Progenitor cell of endocrine pancreas (in vitro differentiated cells): ENCODE measurements at places on chromosomes 1 and 21. TPM values are rescaled to one million over a fixed set of nuclear protein-coding genes. Genes with fewer than 3 reads are reported as not detected.

FCRL1 gene
- total RNA-seq: not detected in 2 replicates

LRRC71 gene
- total RNA-seq: not detected in 2 replicates

FAM78B gene
- 3.1 TPM in 2 replicates for total RNA-seq

RBM11 gene
- total RNA-seq: 4.9 and 7.4 TPM in 2 replicates

TFF3 gene
- 40.1 and 40.3 TPM in 2 replicates for total RNA-seq

CLCA4 gene
- total RNA-seq: not detected in 2 replicates

BNIPL gene
- 0.91 and 0.93 TPM in 2 replicates for total RNA-seq

DNA sequence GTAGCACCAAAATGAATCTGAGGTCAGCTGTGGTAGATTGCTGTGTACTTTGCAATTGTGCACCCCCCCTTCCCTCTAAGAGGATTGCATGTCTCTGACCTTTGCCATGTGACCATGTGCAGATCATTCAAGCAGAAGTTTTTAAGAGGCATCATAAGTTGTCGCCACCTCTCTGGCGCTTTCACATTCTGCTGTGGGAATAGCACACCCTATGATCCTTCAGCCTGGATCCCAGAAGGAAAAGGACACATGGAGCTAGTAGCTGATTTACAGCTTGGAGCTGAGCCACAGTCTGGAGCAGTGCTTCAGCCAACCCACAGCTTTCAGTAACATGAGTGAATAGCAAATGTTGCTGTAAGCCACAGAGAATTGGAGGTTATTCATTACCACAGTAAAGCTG lies 158.5 kb downstream of the TSEN15 start:
- no peak overlapping the region for H3K27ac ChIP-seq
- H3K4me3 ChIP-seq: no peak overlapping the region

DNA sequence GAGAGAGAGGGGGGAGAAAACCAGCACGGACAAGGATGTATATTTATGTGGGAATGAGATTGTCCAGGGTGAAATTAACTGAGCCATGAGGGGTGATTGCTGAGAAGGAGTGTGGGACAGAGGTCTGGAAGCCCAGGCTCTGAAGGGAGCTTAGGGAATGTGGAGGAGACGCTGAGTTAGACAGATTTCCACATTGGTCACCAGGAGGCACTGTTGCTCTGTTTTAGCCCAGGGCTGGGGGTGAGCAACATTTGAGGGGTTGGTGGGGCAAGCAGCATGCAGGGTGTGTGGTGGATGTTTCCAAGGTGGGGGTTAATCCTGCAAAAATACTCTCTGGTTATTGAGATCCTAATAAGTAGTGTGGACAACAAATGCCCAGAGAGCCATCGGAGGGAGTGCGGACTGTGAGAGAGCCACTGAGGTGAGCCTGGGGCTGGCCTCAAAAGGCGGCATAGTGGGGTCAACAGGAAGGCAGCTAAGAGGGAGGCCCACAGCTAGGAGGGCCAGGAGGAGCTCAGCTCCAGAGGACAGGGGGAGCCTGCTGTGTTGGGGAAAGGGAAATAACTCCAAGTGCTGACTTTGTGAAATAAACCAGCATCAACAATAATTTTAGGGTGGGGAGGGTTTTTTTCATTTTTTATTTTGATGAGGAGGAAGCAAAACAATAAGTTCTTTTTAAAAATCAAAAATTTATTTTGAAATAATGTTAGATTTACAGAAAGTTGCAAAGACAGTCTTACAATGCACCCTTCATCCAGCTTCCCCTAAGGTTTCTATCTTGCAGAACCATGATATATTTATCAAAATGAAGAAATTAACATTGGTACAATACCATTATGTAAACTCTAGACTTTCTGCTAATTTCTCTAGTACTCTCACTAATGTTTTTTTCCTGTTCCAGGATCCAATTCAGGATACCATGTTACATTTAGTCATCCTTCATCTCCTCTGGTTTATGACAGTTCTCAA lies 82.8 kb upstream of the CD34 start:
- DNase-seq: no peak
- no peak overlapping the region for H3K27ac ChIP-seq
- no peaks in the 10 kb centered on the region for H3K4me1 ChIP-seq
- H3K27me3 ChIP-seq: peaks cover 31% of the 10 kb centered on the region

- no peak overlapping the region for H3K27ac ChIP-seq
- H3K36me3 ChIP-seq: peaks cover 35% of the 10 kb centered on the region
- no peaks in the 10 kb centered on the region for H3K27me3 ChIP-seq
- no peak for DNase-seq
These were observed 38.3 kb downstream of the PRDM15 start for GRCh38 chr21:41840880-41841279.

DNA sequence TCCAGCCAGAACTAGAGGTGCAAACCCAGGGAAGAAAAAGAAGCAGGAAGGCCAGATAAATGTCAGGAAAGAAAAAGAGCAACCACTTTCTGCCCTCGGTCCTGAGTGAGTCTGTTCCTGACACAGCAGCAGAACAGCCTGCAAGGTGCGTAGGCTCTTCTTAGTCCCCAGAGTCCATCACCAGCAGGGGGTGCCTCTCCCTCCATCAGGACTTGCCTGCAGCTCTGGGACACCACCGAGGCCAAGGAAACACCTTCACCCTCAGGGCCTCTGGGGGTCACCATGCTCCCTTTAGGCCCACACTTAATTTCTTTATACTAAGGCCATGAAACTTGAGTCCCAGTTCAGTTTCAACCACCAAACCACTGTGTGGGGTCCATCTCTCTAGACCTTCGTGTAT lies 43.7 kb upstream of the NFASC start:
- peak; percentile 21 for DNase-seq
- H3K27me3 ChIP-seq: peaks cover 69% of the 10 kb centered on the region
- no peaks in the 10 kb centered on the region for H3K36me3 ChIP-seq
- no peak overlapping the region for H3K27ac ChIP-seq
- H3K4me3 ChIP-seq: no peak overlapping the region

DNA sequence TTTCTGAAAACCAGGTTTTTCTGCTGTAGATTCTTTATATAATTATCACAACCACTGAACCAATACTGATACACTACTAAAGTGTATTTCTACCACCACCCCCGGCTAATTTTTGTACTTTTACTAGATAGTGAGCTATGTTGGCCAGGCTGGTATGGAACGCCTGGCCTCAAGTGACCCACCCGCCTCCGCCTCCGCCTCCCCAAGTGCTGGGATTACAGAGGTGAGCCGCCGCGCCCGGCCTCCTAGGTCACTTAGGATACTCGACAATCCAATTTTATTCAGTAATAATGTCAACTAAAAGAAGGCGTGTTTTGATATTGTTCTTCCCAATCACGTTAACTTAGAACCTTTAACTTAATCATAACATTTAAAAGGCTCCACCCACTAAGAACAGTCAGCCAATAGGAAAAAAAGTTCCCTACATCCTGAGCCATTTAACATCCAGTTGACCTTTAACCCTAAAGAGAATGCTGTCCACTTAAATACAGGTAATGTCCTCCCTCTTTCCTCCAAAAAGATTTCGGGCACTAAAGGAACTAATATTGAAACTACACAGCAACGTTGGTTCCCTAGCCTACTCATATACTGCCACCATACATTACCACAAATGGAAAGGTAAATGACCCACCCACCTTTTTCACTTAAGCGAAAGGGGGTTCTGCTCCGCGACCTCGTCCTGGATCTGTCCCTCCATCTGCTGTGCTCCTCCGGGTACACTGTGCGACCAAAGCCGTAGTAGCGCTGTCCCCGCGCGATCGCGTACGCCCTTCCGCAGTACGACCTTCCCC lies 1.2 kb downstream of the RSRP1 start:
- no peak for DNase-seq
- peak overlapping the region; percentile 99 for H3K27ac ChIP-seq
- peaks cover 9% of the 10 kb centered on the region for H3K36me3 ChIP-seq
- peak overlapping the region; percentile 96 for H3K4me3 ChIP-seq
- peaks cover 28% of the 10 kb centered on the region for H3K4me1 ChIP-seq

GRCh38 chr21:17391811-17392340 lies 121.0 kb upstream of the CXADR start:
- DNase-seq: no peak
- H3K4me3 ChIP-seq: no peak overlapping the region
- H3K4me1 ChIP-seq: no peaks in the 10 kb centered on the region
- H3K36me3 ChIP-seq: no peaks in the 10 kb centered on the region
- H3K27me3 ChIP-seq: no peaks in the 10 kb centered on the region

DNA sequence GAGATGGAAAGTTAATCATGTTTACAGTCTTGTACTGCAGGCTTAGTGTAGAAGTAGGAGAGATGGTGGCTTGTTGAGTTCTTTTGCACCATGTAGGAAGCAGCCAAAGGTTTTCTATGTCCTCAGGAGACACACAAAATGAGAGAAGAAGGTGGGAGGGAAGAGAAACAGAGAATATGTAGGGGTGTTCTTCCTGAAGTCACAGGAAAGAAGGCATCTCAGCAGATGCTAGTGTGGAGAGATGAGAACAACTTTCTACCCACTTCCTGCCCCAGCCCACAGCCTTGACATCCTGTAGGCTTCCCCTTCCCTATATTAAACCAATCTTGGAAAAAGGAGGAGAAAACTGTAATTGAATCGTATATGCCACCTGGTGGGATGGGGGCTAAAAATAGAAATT lies 217.0 kb downstream of the S1PR1 start:
- no peak overlapping the region for H3K27ac ChIP-seq
- DNase-seq: no peak
- no peak overlapping the region for H3K4me3 ChIP-seq
- H3K36me3 ChIP-seq: no peaks in the 10 kb centered on the region

DNA sequence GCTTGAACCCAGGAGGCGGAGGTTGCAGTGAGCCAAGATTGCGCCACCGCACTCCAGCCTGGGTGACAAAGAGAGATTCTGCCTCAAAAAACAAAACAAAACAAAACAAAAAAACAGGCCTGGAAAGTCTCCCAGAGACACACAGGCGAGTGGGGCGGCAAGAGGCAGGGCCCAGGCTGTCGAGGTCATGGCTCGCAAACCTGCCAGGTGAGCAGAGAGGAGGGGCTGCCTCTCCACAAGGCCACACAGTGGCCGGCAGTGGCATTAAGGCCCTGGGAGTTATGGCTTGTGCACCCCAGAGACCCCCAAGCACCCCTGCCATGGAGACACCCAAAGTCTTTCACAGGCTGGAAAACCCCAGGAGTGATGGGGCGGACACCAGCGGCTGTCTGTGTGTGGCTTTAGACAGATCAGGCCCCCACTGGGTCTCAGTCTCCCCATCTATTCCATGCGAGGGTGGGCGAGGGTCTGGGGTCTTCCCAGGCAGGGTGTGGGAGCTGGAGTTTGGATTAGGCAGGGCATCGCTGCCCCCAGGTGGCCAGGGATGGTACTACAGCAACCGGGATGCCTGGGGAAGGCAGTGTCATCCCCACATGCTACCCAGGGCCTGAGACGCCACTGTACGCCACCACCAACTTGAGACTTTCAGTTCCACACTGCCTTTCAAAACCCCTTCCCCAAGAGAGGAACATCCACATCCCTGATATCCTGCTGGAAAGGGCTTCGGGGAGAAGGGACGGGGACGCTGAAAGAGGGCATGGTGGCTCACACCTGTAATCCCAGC lies 7.3 kb upstream of the CTRC start:
- H3K27ac ChIP-seq: no peak overlapping the region
- DNase-seq: peak; percentile 80
- H3K4me1 ChIP-seq: peaks cover 6% of the 10 kb centered on the region
- H3K4me3 ChIP-seq: no peak overlapping the region

GRCh38 chr21:42406866-42407265 lies 3.2 kb downstream of the UBASH3A start:
- H3K4me1 ChIP-seq: peaks cover 7% of the 10 kb centered on the region
- H3K36me3 ChIP-seq: no peaks in the 10 kb centered on the region
- peaks cover 5% of the 10 kb centered on the region for H3K27me3 ChIP-seq
- no peak for DNase-seq
- H3K4me3 ChIP-seq: no peak overlapping the region

DNA sequence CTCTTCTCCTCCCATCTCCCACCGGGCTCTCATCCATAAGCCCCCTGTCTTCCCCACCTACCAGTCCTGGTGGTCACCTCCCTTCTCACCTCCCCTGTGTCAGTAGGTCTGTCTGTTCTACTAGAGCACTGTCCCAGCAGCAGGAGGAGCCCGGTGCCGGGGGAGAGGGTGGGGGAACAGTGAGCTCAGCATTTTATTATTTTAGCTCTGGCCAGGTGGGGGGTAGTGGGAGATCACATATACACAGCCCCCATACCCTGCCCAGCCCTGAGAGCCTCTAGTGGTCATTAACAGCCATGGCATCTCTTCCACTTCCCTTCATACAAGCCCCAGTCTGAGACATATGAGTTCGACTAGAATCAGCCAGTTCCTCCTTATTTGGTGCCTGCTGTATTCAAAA lies at the start of gene TMOD4:
TSS of gene TMOD4 (minus strand) at position 119 of the 400 bp plus-strand sequence. CDS start 1,106 bp downstream, outside the sequence.
- H3K27ac ChIP-seq: no peak within 1 kb of the TSS
- DNase-seq: no peak
- no peaks in the 10 kb centered on the region for H3K27me3 ChIP-seq
- H3K4me3 ChIP-seq: no peak within 1 kb of the TSS
- H3K36me3 ChIP-seq: peaks cover 25% of the 10 kb centered on the region

GRCh38 chr1:121558514-121558913 lies 373.7 kb downstream of the SRGAP2C start:
- H3K4me3 ChIP-seq: no peak overlapping the region
- no peaks in the 10 kb centered on the region for H3K27me3 ChIP-seq
- no peak overlapping the region for H3K27ac ChIP-seq
- DNase-seq: no peak
- peaks cover 3% of the 10 kb centered on the region for H3K4me1 ChIP-seq

DNA sequence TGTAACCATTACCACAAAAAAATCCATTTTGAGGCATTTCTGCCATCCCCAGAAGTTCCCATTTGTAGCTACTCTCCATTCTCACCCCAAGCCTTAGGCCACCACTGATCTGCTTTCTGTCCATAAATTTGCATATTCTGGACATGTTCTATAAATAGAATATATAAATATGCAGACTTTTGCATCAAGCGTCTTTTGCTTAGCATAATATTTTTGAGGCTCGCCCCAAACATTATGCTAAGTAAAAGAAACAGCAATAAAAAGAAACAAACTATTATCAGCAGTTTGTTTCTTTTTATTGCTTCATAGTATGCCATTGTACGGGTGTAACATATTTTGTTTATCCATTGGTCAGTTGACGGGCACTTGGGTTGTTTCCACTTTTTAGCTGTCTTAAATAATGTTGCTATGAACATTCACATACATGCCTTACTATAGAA lies 7.9 kb downstream of the TFAP2E start:
- H3K4me1 ChIP-seq: peaks cover 9% of the 10 kb centered on the region
- H3K36me3 ChIP-seq: no peaks in the 10 kb centered on the region
- DNase-seq: no peak
- H3K27me3 ChIP-seq: peaks cover 23% of the 10 kb centered on the region
- H3K27ac ChIP-seq: no peak overlapping the region
- no peak overlapping the region for H3K4me3 ChIP-seq

DNA sequence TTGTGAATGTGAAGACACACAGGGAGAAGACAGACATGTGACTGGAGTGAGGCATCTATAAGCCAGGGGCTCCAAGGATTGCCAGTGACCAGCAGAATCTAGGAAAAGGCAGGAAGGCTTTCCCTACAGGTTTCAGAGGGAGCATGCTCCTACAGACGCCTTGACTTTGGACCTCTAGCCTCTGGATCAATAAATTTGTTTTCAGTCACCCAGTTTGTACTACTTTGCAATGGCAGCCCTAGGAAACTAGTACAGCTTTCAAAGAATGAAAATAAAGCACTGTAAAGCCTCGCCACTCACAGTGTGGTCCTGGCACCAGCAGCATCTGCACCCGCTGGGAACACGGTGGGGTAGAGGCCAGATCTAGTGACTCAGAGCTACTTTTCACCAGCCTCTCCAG lies 510.0 kb downstream of the LTN1 start:
- H3K4me3 ChIP-seq: no peak overlapping the region
- peaks cover 2% of the 10 kb centered on the region for H3K4me1 ChIP-seq
- no peak for DNase-seq
- no peaks in the 10 kb centered on the region for H3K27me3 ChIP-seq
- H3K27ac ChIP-seq: no peak overlapping the region
